Urinary bladder (tissue), 4 donors: ENCODE measurements at places on chromosomes 3 and 15. TPM values are rescaled to one million over a fixed set of nuclear protein-coding genes. Genes with fewer than 3 reads are reported as not detected.

DNA sequence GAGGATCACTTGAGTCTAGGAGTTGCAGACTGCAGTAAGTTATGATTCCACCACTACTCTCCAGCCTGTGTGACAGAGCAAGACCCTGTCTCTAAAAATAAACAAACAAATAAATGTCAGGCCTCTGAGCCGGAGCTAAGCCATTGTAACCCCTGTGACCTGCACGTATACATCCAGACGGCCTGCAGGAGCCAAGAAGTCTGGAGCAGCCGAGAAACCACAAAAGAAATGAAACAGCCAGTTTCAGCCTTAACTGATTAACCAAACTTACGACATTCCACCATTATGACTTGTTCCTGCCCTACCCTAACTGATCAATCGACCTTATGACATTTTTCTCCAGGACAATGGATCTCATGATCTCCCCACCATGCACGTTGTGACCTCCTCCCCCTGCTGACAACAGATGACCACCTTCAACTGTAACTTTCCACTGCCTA lies 32.5 kb upstream of the ZKSCAN7 start:
- no peak for DNase-seq

The AHSG gene
- 0.26 TPM for total RNA-seq

- DNase-seq, result peak; percentile 81
Observed at GRCh38 chr3:106609666-106610301, 741.0 kb upstream of the CBLB start.

The STARD9 gene
- total RNA-seq, result 46.3 TPM

GRCh38 chr3:195023576-195023975 lies 247.4 kb downstream of the XXYLT1 start:
- no peak for DNase-seq

The IQGAP1 gene
- 257 TPM for total RNA-seq

The KBTBD13 gene
- total RNA-seq, result 0.32 TPM

- no peak for DNase-seq
Observed at GRCh38 chr3:53885239-53885638, 3.3 kb upstream of the ACTR8 start.

DNA sequence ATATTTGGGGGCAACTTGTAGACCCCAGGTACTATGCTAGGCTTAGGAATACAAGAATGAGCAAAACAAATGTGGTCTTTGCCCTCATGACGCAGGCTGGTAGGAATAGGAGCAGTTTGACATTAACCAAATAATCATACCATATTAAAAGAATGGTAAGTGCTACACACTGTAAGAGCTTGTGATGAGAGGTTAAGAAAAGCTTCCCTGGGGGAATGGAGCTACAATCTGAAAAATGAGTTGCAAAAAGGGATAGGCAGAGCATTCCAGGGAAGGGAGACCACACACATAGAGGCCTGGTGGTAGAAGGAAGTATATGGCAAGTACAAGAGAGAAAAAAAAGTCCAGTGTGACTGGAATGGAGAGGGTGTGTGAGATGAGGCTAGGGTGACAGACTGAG lies 37.3 kb downstream of the TMOD3 start:
- no peak for DNase-seq

GRCh38 chr15:67097930-67098740 lies 32.7 kb downstream of the SMAD3 start:
- no peak for DNase-seq

GRCh38 chr3:104040896-104041295 lies 1325.8 kb upstream of the ALCAM start:
- DNase-seq, result no peak

The BMF gene
- 10.8 TPM for total RNA-seq

GRCh38 chr15:87368511-87368910 lies 888.0 kb downstream of the NTRK3 start:
- no peak for DNase-seq

The ZNF717 gene
- 35.3 TPM for total RNA-seq

- no peak for DNase-seq
Observed at GRCh38 chr3:105842943-105843342, 25.9 kb downstream of the CBLB start.

The CP gene
- total RNA-seq, result 1.9 TPM

- DNase-seq, result no peak
Observed at GRCh38 chr3:125051715-125052581, 3.8 kb downstream of the HEG1 start.

The SPINK8 gene
- not detected for total RNA-seq
